ENCODE measurements at places on chromosomes 11 and 22.

DNA sequence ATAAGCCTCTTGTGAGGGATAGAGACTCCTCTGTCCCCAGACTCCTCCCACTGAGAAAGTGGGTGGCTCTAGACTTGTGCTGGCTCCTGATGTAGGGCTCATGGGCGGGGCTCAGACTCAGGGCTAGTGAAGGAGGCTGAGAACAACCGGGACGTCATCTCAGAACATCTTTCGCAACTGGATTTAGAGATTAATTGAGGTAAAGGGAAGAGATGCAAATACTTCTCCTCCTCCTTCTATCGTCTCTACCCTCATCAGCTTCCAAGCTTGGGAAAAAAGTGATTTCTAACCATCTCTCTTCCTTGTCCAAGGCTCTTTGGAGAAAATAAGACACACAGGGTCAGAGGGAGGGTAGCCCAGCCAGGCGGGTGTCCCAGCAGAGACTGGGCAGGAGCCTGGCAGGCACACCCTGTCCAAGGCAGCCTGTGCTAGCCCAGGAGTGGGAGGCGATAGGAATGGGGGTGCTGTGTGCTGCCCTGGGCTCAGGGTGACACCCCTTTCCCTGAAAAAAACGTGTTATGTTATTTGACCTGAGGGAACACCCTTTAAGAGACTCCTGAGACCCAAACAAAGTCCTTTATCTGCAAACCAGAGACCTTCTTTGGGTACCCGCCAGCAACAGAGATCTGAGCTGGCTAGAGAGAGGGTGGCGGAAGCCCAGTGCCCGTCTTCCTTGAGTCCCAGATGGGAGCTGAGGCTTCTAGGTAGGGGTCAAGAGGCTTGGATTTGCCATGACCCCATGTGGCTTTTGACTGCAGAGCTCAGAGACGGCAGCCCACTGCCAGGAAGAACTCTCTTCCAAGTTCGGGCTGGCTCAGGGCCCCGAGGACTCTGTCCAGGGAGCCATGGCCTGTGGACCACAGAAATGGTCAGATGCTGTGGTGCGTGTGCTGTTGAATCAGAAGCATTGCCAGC lies 160.9 kb downstream of the ADAMTS15 start:
- peak; percentile 69 for DNase-seq

DNA sequence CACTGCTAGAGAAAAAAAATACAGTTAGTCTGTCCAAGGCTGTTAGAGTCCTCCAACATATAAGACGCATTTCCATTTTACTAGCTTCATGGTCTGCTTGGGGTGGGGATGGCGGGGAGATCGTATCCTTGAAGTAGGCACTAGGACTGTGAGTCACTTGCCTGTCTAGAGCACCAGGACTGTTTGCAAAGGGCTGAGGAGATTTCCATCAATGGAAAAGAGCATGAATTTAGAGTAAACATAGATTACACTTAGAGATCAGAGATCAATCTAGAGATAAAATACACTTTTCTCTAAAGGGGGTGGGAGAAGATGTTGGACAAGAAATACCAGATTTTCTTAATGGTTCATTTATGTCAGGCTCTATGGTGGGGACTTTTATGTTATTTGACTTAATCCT lies 1.7 kb upstream of the MS4A7 start:
- DNase-seq: no peak

GRCh38 chr22:45804986-45805325 lies 133.3 kb downstream of the ATXN10 start:
- DNase-seq: no peak

DNA sequence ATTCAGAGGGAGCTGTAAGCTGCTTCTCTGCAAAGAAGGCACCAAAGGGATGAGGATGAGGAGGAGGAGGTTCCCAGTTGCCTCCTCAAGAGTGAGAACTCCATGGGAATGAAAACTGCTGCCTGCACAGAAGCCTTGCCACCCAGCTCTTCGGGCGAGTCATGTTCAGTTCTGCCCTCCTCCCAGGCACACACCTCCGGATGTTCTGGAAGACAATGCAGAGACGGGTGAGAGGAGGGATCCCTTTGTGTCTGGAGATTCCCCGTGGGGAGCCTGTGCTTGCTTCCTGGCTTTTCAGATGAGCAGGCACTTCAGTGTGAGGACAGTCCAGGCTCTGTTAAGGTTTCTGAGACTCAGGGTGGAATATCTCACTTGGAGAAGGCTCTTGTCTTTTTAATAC lies 295.6 kb downstream of the DDX10 start:
- peak; percentile 46 for DNase-seq

- DNase-seq: no peak
Measured at GRCh38 chr22:36075230-36075629, 46.6 kb upstream of the RBFOX2 start.

DNA sequence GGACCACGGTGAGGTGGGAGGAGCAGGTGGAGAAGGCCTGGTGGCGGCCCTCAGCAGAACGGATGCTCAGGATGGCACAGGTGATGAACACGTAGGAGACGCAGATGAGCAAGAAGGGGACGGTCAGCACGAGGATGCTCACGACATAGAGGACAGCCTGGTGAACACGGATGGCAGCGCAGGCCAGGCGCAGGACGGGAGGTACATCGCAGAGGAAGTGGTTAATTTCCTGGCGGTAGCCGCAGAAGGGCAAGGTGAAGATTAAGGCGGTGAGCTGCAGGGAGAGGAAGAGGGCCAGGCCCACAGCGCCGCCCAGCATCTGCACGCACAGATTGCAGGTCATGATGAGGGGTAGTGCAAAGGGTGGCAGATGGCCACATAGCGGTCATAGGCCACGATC lies 24.0 kb upstream of the OR10W1 start:
- DNase-seq: no peak

DNA sequence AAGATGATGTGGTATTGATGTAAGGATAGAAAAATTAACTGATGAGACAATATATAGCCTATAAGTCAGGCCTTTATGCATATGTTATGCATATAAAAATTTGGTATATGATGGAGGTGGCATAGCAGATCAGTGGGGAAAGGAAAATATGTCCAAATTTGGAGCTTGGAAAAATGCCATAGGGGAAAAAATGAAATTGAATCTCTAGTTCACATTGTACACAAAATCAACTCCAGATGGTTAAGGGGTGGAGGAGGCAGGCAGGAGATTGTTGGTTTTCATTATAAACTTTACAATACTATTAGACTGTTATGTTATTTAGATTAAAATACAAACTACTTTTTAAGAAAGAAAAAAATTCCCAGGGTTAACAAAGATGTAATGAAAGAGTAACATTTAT lies 15.1 kb upstream of the CD3E start:
- no peak for DNase-seq

DNA sequence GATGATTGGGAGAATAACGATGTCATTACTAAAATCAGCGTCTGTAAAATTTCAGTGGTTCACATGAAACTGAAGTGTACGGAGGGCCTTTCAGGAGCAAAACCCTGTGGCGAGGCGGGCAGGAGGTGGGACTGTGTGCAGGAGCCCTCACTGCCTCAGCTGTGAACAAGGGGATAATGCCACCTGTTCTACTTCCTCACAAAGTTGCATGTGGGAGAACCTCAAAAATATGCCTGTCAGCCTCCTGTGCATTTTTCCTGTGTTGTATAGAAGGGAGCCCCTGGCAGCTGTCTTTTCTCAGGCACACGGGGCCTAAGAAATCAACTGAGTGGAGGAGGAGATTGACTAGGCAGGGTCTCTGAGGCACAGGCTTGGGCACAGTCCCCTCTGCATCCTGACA lies 43.0 kb upstream of the MYO18B start:
- no peak for DNase-seq

DNA sequence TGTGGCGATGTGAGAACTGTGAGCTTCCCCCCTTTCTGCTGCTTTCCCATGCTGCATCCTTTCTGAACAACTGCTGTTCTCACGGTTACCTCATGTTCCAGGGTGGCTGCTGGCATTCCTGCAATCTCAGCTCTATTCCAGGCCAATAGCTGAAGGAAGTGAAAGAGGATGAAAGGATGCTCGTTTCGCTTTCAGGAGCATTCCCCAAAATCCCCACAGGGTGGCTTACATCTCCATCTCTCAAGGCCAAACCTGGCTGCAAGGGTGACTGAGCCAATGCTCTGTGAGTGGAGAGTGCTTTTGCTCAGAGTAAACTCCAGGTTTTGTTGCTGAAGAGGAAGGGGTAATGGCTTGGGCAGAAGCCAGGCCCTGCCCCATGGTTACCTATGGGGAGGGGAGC lies 848.2 kb downstream of the BRD1 start:
- DNase-seq: peak; percentile 49

DNA sequence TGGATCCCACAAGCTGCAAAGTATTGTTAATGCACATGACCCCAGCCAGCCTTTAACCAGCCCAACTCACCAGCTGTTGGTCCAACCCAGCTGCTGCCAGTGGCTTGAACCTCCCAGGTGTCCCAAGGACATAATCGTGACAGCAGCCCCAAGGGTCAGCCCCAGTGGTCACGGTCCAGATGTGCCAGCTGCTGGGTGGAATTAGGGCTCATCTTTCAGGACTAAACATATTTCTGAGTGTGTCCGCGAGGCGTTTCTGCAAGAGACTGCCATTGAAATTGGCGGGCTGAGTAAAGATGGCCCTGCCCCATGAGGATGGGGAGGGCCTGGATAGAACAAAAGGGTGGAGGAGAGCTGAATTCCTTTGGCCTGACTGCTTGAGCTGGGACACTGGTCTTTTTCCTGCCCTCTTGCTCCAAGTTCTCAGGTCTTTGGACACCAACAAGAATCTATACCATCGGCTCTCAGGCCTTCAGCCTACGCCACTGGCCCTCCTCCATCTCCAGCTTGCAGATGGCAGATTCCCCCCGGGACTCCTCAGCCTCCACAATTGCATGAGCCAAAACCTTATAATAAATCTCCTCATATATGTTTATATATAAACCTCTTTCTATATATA lies 240.2 kb downstream of the MN1 start:
- DNase-seq: peak; percentile 45

- DNase-seq: no peak
Measured at GRCh38 chr11:109749476-109749875, 327.5 kb downstream of the C11orf87 start.

DNA sequence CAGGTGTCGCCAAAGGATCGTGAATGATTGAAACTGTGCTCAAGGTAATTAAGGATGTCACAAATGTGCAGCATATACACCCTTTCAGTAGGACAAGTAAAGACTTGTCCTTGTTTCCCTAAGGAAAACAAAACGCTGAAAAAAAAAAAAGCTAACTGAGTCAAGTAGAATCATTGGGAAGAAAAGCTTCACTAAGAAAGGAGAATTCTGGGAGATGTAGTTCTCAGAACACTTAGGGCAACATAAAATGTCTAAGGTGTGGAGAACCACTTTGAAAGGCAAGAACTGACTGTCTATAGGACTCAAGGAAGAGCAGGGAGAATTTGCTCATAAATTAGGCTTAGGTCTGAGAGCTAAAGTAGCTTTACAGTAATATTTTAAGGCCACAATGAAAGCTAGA lies 2.9 kb upstream of the OR5T1 start:
- no peak for DNase-seq

Measured in iPS-NIHi11 (cell line).